ENCODE measurements at places on chromosomes 5 and 9. TPM values are rescaled to one million over a fixed set of nuclear protein-coding genes. Genes with fewer than 3 reads are reported as not detected.

GRCh38 chr9:1014640-1015039 lies 35.5 kb upstream of the DMRT2 start:
- H3K4me1 ChIP-seq = peaks cover under 1% of the 10 kb centered on the region
- peaks cover 2% of the 10 kb centered on the region for H3K36me3 ChIP-seq
- H3K27me3 ChIP-seq = peaks cover 43% of the 10 kb centered on the region
- H3K27ac ChIP-seq = no peak overlapping the region
- no peak for DNase-seq

The KIF24 gene
- total RNA-seq = 0.12 TPM

The FBP2 gene
- total RNA-seq = not detected

- DNase-seq = no peak
- H3K4me3 ChIP-seq = no peak overlapping the region
- peaks cover 2% of the 10 kb centered on the region for H3K4me1 ChIP-seq
- no peaks in the 10 kb centered on the region for H3K36me3 ChIP-seq
These were observed 242.0 kb upstream of the TRPM3 start for GRCh38 chr9:71363286-71363961.

The INSYN2B gene
- not detected for total RNA-seq

DNA sequence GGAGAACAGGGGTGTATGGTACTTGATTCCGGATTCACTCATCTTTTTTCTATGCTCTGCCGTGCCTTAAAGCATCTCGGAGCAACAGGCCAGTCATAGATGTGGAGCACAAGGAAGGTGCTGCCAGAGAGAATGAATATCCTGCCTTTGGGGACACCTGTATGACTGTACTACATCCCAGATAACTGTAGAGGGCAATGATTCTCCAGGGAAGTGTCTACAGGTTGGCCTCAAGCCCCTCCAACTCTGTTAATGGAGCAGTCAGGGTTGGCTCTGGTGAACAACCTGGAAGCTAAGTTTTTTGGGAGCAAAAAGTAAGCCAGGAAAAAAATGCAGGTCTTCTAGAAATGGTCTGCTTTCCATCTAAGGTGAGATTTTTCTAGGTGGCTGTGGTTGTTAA lies 71.0 kb downstream of the NREP start:
- peaks cover 1% of the 10 kb centered on the region for H3K36me3 ChIP-seq
- H3K27me3 ChIP-seq = peaks cover 11% of the 10 kb centered on the region
- no peaks in the 10 kb centered on the region for H3K4me1 ChIP-seq
- no peak overlapping the region for H3K27ac ChIP-seq

GRCh38 chr5:180009581-180009980 lies 62.0 kb downstream of the RNF130 start:
- DNase-seq = no peak
- H3K4me3 ChIP-seq = no peak overlapping the region
- H3K4me1 ChIP-seq = peaks cover 5% of the 10 kb centered on the region
- peaks cover 4% of the 10 kb centered on the region for H3K36me3 ChIP-seq
- no peak overlapping the region for H3K27ac ChIP-seq

DNA sequence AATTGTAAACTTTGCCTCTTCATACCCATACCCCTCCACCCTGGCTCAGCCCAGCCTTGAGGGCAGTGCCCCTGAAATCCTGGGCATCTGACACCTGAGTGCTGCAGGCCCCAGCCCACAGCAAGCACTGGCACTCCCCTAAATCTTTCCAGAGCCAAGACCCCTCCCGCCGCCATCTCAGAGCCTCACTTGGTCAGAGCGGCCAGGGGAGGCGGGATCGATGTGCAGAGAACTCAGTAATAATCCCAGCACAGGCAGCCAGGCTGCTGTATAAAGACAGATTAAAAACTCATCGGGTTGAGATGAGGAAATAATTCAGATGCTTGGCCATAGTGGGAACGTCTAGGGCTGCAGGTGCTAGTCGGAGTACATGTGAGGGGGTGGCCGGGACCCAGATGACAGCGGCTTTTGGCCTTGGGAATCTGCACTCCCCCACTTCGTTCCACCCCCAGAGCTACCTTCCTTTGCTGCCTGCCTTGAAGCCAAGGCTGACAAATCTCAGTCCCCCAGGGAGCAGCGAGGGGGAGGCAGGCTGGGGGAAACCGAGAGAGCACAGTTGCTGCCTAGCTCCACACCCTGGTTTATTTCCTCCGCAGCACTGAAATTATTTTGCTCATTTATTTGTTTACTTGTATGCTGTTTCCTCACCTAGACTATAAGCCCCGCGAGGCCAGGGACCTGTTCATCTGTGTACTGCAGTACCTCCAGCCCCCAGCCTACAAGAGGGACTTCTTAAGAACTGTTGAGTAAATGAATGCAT lies 19.5 kb upstream of the ARAP3 start:
- peak overlapping the region; percentile 83 for H3K27ac ChIP-seq
- peaks cover 4% of the 10 kb centered on the region for H3K36me3 ChIP-seq
- peaks cover 19% of the 10 kb centered on the region for H3K4me1 ChIP-seq
- H3K4me3 ChIP-seq = peak overlapping the region; percentile 92

- no peaks in the 10 kb centered on the region for H3K27me3 ChIP-seq
- no peak overlapping the region for H3K4me3 ChIP-seq
- H3K36me3 ChIP-seq = peaks cover 5% of the 10 kb centered on the region
- peaks cover 11% of the 10 kb centered on the region for H3K4me1 ChIP-seq
- no peak overlapping the region for H3K27ac ChIP-seq
- DNase-seq = no peak
These were observed 13.5 kb upstream of the DHFR start for GRCh38 chr5:80668016-80668969.

- H3K27me3 ChIP-seq = no peaks in the 10 kb centered on the region
- no peaks in the 10 kb centered on the region for H3K4me1 ChIP-seq
- H3K4me3 ChIP-seq = no peak overlapping the region
These were observed 803.4 kb upstream of the CDH6 start for GRCh38 chr5:30390095-30390494.

GRCh38 chr5:172849606-172850453 lies 15.8 kb downstream of the ERGIC1 start:
- H3K4me3 ChIP-seq = peak overlapping the region; percentile 21
- H3K36me3 ChIP-seq = no peaks in the 10 kb centered on the region
- no peak for DNase-seq

DNA sequence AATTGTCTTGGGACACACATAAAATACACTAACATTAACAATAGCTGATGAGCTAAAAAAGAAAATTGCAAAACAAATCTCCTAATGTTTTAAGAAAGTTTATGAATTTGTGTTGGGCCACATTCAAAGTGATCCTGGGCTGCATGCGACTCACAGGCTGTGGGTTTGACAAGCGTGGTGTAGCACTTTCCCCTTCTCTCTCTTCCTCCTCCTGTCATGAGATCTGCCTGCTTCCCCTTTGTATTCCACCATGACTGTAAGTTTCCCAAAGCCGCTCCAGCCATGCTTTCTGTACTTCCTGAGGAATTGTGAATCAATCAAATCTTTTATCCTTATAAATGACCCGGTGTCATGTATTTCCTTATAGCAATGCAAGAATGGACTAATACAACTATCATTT lies 178.0 kb downstream of the TLR4 start:
- no peaks in the 10 kb centered on the region for H3K36me3 ChIP-seq
- H3K4me1 ChIP-seq = no peaks in the 10 kb centered on the region
- H3K27ac ChIP-seq = no peak overlapping the region

GRCh38 chr5:138186002-138186447 lies 7.1 kb downstream of the KIF20A start:
- H3K27ac ChIP-seq = peak overlapping the region; percentile 45
- H3K4me1 ChIP-seq = no peaks in the 10 kb centered on the region
- H3K4me3 ChIP-seq = no peak overlapping the region
- peaks cover 3% of the 10 kb centered on the region for H3K36me3 ChIP-seq
- H3K27me3 ChIP-seq = no peaks in the 10 kb centered on the region
- DNase-seq = no peak

GRCh38 chr5:93676704-93677103 lies 64.7 kb downstream of the POU5F2 start:
- H3K27me3 ChIP-seq = no peaks in the 10 kb centered on the region
- H3K36me3 ChIP-seq = no peaks in the 10 kb centered on the region
- H3K27ac ChIP-seq = no peak overlapping the region
- DNase-seq = no peak
- no peaks in the 10 kb centered on the region for H3K4me1 ChIP-seq
- no peak overlapping the region for H3K4me3 ChIP-seq

DNA sequence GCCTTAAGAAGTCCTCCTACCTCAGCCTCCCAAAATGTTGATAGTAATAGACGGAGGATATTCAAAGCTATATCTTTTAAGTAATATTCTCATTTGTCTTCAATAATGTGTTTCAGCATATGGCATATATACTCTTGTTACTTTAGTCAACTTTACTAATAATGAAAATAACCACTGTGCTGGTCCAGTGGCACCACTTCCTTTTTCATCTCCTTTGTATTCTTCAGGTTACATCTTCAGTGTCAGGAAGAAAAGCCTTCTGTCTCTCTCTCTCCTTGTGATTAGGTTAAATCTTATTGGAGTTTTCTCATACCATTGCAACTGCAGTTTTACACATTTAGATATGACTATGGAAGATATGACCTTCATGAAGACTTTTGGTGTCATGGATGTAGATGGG lies 31.3 kb downstream of the PARP8 start:
- peaks cover 45% of the 10 kb centered on the region for H3K4me1 ChIP-seq
- peaks cover 5% of the 10 kb centered on the region for H3K36me3 ChIP-seq
- H3K27me3 ChIP-seq = no peaks in the 10 kb centered on the region
- no peak for DNase-seq
- peak overlapping the region; percentile 82 for H3K27ac ChIP-seq

The CCL27 gene
- total RNA-seq = not detected

- peak; percentile 52 for DNase-seq
- no peaks in the 10 kb centered on the region for H3K27me3 ChIP-seq
- H3K27ac ChIP-seq = peak overlapping the region; percentile 81
- peaks cover 13% of the 10 kb centered on the region for H3K4me1 ChIP-seq
These were observed 2.2 kb upstream of the CCDC125 start for GRCh38 chr5:69334793-69335268.

DNA sequence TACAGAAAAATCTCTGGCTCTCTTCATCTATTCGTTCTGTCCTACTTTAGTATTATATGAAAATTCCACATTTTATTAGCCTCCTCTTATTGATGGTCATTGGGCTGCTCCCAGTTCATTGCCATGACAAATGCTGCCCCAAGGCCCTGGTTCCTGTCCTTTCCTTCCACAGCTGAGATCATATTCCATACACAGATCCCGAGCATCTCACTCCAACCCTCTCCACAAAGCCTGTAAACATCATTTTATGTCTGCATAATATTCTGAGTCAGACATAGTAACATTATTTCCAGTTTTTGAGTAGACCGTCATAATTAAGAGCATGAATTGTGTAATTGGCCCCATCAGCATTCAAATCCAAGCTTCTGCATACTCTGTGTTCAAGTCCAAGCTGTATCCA lies 86.3 kb downstream of the MVB12B start:
- no peak for DNase-seq
- no peaks in the 10 kb centered on the region for H3K36me3 ChIP-seq
- peak overlapping the region; percentile 95 for H3K27ac ChIP-seq
- H3K4me3 ChIP-seq = peak overlapping the region; percentile 86
- no peaks in the 10 kb centered on the region for H3K27me3 ChIP-seq

The TNC gene
- not detected for total RNA-seq

DNA sequence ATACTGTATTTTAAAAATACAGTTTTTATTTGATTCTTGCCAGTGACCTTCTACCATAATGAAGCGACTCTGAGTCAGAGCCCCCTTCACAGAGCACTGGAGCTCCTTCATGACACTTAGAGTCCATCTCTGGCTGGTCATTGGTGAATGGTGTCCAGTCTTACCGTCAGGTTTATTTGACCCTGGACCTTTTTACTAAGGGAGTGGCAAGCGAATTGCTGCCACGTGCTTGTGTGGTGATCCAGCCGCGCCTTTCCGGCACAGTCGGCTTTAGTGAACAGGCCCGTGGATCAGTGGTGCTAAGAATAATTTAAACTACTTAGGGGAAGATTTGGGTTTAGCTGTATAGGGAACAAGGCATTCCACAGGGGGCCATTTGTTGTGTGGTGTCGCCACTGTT lies 48.5 kb downstream of the PRRC2B start:
- H3K27me3 ChIP-seq = no peaks in the 10 kb centered on the region
- H3K36me3 ChIP-seq = peaks cover 12% of the 10 kb centered on the region
- DNase-seq = no peak
- peaks cover 10% of the 10 kb centered on the region for H3K4me1 ChIP-seq
- H3K27ac ChIP-seq = peak overlapping the region; percentile 4

The COL5A1 gene
- total RNA-seq = 4.2 TPM

The MARCHF3 gene
- 8.4 TPM for total RNA-seq

The NUDT12 gene
- 0.57 TPM for total RNA-seq

The TRPM3 gene
- total RNA-seq = not detected

GRCh38 chr5:113489299-113489698 lies 1.0 kb upstream of the MCC start:
- H3K4me1 ChIP-seq = peaks cover 13% of the 10 kb centered on the region
- H3K36me3 ChIP-seq = no peaks in the 10 kb centered on the region
- peak overlapping the region; percentile 92 for H3K4me3 ChIP-seq
- peaks cover 38% of the 10 kb centered on the region for H3K27me3 ChIP-seq
- DNase-seq = no peak

The TRIM7 gene
- total RNA-seq = 3.5 TPM

The ALDOB gene
- total RNA-seq = not detected

The KLF4 gene
- 22.1 TPM for total RNA-seq

The ORM2 gene
- total RNA-seq = not detected

The RLN1 gene
- total RNA-seq = 0.37 TPM

GRCh38 chr9:86682240-86682639 lies 265.1 kb downstream of the GAS1 start:
- H3K4me3 ChIP-seq = peak overlapping the region; percentile 80
- peak overlapping the region; percentile 21 for H3K27ac ChIP-seq
- DNase-seq = no peak
- peaks cover 7% of the 10 kb centered on the region for H3K27me3 ChIP-seq

- H3K27me3 ChIP-seq = peaks cover 10% of the 10 kb centered on the region
- no peaks in the 10 kb centered on the region for H3K36me3 ChIP-seq
- no peak for DNase-seq
- H3K4me3 ChIP-seq = no peak overlapping the region
These were observed 113.1 kb downstream of the HTR4 start for GRCh38 chr5:148541054-148541835.

GRCh38 chr5:16428359-16428758 lies 37.2 kb downstream of the ZNF622 start:
- peaks cover 48% of the 10 kb centered on the region for H3K27me3 ChIP-seq
- H3K4me1 ChIP-seq = no peaks in the 10 kb centered on the region
- no peak overlapping the region for H3K4me3 ChIP-seq
- no peak for DNase-seq
- H3K27ac ChIP-seq = no peak overlapping the region

DNA sequence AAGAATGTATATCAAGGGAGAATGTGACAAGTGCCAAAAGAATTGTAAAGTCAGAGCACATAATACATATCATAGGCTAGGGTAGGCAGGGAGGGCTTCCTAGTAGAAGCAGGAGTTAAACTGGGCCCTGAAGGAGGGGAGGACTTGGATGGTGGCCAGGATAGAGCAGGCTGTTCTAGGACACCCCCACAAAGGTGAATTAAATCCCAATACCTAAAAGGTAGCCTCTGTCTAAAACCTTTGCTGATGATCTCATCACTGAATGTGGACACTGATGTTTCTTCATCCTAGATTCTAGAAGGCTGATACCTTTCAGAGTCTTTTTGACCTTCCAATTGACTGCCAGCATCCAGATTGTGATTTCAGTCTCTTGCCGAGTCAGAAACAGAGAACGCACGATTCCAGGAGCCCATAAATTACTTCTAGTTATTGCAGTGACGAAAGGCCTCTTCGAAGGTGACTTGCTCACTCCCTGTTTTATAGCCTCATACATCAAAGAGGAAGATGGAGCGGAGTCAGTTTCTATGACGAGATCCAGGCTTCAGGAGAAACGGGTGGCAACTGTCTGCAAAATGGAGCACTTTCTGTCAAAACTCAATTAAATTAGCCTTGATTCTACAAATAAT lies 43.2 kb downstream of the KIF4B start:
- peaks cover 25% of the 10 kb centered on the region for H3K27me3 ChIP-seq
- H3K36me3 ChIP-seq = no peaks in the 10 kb centered on the region
- no peak overlapping the region for H3K4me3 ChIP-seq
- no peak overlapping the region for H3K27ac ChIP-seq
- no peaks in the 10 kb centered on the region for H3K4me1 ChIP-seq

Measured in T-helper 17 cell (primary cell).